ENCODE measurements at places on chromosomes 7 and 10.
A peak's percentile ranks its signal among the peaks of the same experiment; 100 is the strongest.

DNA sequence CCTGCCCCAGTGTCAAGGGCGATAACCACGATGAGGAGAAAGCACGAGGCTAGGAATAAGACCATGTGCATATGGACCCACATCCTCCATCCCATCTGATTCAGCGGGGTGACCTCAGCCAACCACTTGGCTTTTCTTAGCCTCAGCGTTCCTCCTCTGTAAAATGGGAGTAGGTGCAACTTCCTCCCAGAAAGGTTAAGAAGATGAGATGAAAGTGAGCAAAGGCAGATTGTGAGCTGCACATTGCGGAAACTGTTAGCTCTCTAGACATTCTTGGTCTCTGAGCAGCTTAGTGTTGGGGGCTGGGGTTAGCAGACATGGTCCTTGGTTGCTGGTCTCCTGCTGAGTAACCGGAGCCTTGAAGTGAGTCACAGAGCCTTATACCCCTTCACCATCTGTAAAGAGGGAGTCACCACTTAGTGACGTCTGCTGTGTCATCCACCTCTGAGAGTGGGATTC lies 497.3 kb upstream of the GALNT17 start:
- DNase-seq: no peak

GRCh38 chr7:1666317-1666822 lies 3.7 kb upstream of the ELFN1 start:
- DNase-seq: peak; percentile 4

GRCh38 chr10:36533861-36534260 lies 591.5 kb upstream of the ANKRD30A start:
- DNase-seq: no peak

- no peak for DNase-seq
These were observed 18.5 kb upstream of the FXYD4 start for GRCh38 chr10:43352951-43353350.

GRCh38 chr7:52925332-52925731 lies 110.1 kb upstream of the POM121L12 start:
- DNase-seq: no peak

- DNase-seq: no peak
These were observed 19.4 kb downstream of the WBP1L start for GRCh38 chr10:102763037-102763607.

DNA sequence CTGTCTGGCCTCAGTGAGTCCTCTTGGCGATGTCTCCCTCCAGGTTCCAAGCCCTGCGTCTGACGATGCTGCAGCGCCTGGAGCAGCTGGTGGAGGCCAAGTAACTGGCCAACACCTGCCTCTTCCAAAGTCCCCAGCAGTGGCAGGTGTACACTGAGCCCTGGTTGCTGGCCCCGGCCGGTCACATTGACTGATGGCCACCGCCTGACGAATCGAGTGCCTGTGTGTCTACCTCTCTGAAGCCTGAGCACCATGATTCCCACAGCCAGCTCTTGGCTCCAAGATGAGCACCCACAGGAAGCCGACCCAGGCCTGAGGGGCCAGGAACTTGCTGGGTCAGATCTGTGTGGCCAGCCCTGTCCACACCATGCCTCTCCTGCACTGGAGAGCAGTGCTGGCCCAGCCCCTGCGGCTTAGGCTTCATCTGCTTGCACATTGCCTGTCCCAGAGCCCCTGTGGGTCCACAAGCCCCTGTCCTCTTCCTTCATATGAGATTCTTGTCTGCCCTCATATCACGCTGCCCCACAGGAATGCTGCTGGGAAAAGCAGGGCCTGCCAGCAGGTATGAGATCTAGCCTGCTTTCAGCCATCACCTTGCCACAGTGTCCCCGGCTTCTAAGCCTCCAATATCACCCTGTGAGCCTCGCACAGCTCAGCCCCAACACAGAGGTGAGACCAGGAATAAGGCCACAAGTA lies 7.3 kb upstream of the ZNF22 start:
- no peak for DNase-seq

- no peak for DNase-seq
These were observed 520.0 kb downstream of the PARD3 start for GRCh38 chr10:34295142-34295548.

- no peak for DNase-seq
These were observed 25.6 kb upstream of the MGMT start for GRCh38 chr10:129441372-129442009.

GRCh38 chr7:143967398-143967797 lies 12.8 kb downstream of the OR2F1 start:
- no peak for DNase-seq

DNA sequence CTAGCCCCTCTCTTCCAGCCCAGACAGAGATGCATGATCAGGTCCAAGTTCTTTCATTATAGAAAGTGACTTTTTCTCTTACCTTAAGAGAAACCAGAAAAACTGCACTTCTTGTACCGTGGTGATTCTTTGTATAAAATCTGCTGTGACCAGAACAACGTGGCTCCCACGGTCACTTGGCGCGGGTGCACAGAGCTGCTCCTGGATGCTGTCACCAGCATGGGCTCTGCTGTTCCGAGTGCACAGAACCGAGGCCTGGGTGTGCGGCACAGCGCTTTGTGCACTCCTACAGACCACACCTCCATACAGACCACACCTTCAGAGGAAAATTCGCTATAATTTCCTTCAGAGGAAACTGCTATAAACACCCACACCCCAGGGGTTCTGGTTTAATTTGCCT lies 26.0 kb downstream of the VIPR2 start:
- DNase-seq: no peak

DNA sequence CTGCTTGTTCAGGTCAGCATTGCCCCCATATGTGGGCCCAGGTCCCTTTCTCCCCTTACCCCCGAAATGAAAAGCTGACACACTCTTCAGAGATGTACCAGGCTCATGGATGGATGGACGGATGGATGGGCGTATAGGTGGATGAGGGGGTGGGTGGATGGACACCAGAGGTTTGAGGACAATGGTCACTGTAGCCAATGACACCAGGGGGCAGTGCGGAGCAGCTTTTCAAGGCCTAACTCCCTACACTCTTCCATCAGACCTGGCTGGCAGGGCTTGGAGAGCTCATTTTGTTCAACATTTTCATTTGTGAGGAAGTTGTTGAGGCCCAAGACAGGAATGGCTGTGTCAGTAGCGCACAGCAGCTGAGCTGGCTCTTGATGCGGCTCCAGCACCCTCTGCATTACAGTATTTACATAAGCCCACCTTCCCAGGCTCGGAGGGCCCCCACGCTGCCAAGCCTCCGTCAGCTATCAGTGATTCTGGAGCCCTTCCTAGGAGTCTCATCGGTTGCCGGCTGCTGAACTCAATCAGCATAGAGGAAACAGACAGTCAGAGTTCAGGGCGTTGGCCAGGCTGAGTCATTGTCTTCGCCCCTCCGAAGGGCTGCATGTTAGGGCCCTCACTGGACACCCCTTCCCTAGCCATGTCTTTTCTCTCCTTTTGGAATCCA lies 11.6 kb upstream of the FFAR4 start:
- peak; percentile 64 for DNase-seq

- DNase-seq: no peak
These were observed 246.7 kb upstream of the TPK1 start for GRCh38 chr7:145082366-145083161.

DNA sequence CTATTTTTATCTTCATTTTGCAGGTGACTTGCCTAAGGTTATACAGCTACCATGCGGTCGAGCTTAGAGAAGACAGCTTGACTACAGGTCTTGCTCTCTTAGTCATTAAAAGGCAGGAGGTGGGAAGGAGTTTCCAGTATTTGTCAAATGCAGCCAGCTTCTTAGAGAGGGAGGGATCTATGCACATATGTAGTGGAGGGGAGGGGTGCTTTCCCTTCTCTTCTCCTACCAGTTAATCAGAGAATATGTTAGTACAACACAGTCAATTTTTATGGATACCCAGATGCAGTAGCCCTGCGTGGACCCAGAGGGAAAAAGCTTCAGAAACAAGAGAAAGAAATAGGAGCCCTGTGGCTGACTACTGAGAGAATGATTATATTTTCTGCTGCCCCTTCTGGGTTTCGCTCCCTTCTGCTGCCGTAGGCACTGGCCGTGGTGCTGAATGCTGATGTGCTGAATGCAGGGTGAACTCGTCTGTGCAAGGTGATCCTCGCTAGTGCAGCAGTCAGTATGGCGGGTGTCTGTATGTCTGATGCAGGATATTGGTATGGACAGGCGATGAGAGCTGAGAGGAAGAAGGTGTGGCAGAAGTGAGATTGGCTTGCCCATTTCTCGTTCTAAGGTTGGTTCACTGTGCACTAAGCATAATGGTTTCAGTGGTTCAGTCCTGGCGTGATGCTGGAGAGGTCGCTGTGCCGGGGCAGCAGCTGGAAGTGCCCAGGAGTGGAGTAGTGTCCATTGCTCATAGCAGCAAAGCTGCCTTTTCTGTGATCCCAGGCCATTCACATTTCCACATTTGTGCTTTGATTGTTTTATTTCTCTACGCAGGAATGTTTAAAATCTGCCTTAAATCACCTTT lies 189.2 kb upstream of the PODXL start:
- DNase-seq: peak; percentile 31

- no peak for DNase-seq
These were observed 282.3 kb upstream of the CHRM2 start for GRCh38 chr7:136585954-136586670.

DNA sequence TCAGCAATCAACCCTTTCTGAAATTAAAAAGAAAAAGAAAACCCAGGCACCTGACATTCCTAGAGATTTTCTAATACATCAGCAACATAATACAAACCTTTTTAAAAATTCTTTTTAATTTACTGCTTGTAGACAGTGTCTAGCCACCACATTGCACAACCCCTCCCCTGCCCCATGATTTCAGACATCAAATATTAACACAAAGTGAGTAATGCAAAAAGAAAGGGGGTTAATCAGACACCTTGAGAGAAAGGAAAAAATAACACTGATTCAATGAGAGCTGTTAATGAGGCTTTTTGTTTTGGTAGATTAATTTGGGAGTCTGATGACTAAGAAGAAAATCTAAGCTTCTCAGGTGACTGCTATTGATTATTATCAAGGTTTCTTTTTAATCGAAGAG lies 55.3 kb downstream of the SLC25A13 start:
- no peak for DNase-seq

GRCh38 chr10:31313396-31313795 lies 5.6 kb upstream of the ZEB1 start:
- no peak for DNase-seq

- DNase-seq: no peak
These were observed 33.1 kb downstream of the MTURN start for GRCh38 chr7:30167901-30168300.

DNA sequence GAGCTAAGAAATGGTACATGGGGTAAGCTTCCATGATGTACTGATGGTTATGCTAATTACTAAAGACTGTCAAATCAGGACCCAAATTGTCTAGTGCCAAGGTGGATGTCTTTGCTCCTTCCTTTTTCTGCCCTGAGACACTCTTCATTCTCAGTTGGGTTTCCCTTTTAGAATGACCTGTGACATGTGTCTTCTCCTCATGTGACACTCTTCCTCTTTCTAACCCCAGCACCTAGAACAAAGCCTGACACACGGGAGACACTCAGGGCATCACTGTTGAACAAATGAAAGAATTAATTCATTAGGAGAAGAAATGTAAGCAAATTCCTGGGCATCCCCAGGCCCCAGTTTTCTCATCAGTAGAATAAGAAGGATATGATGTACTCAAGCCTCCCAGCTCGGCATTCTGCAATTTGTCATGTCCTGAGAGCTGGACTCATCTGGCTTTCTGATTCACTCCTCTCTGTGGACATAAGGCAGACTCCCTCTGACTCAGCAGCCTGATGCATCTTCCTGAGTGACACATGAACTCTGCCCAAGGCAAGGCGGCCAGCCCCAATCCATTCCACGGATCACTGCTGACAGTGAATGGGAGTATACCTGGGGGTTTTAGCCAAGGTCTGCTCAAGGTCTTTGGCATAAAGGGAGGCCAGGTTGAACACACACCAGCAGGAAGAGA lies 473.8 kb downstream of the KCNMA1 start:
- DNase-seq: no peak

- no peak for DNase-seq
These were observed 62.4 kb downstream of the SLC35B4 start for GRCh38 chr7:134254311-134254710.

DNA sequence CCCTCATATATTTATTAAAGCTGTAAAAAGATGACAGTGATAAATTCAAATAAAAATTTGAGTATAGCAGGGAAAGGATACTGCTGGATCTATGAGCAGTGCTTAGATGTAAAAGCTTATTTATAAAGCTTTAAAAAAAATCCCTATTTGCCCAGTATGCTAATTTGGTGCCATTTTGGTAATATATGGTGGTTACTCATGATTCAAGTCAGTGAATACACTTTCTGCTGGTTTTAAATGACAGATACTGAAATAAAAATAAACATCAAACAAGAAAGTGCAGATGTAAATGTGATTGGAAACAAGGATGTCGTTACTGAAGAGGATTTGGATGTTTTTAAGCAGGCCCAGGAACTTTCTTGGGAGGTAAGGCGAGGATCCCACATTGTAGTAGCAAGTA lies 134.4 kb upstream of the SAMD8 start:
- DNase-seq: no peak

DNA sequence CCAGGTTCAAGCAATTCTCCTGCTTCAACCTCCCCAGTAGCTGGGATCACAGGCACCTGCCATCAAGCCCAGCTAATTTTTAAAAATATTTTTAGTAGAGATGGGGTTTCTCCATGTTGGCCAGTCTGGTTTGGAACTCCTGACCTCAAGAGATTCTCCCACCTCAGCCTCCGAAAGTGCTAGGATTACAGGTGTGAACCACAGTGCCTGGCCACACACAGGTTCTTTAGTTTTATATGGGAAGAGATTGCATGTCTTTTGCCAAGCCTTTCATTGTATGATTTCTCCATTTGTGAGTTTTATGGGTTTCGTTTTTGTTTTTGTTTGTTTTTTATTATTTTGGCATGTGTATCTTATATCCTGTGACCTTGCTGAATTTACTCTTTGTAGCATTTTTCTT lies 40.9 kb downstream of the C1GALT1 start:
- DNase-seq: no peak

GRCh38 chr10:114058297-114058696 lies 14.6 kb downstream of the ADRB1 start:
- no peak for DNase-seq

DNA sequence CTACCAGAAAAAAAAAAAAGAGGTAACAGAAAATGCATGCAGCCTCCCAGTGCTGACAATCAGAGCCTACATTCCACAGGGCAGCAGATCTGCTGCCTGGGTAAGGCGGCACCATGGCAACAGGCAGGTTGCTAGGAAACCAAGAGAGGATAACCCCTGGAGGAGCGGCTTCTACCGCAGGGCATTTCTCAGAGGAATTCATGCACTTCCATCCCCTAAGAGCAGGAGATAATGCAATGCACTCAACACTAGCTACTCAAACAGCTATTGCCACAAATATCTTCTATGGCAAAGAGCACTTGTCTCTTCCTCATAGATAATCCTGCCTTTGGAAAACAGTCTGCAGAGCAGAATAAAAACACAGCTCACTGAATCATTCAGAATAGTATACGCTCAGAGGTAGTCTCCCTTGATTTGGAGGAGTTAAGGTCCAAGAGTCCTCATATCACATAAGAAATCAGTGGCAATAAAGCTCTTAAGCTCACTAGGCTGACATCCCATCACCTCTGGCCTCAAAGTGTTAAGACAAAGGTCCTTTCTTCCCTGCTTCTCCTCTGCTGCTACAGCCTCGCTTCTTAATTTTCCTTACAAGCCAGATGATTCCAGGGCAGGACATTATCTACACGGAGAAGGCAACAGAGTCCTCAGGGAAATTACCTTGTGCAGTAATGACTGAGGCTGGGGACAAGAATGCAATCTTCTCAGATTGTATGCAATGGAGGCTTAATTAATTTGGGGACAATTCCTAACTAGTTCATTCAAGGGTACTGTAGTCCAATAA lies 10.7 kb downstream of the PSAP start:
- DNase-seq: peak; percentile 33

Measured in activated naive CD4-positive, alpha-beta T cell treated with anti-CD3 and anti-CD28 coated beads for 36 hours (primary cell).